ENCODE measurements at places on chromosomes 5 and 9. TPM values are rescaled to one million over a fixed set of nuclear protein-coding genes. Genes with fewer than 3 reads are reported as not detected.

Gene LAMC3
- total RNA-seq: under 0.01 TPM

Gene TAF11L5
- not detected for total RNA-seq

Gene BARHL1
- total RNA-seq: not detected

Gene TMEM174
- total RNA-seq: not detected

Gene PCDHB10
- total RNA-seq: 0.18 TPM

Gene ARL14EPL
- not detected for total RNA-seq

Gene BTNL8
- not detected for total RNA-seq

Gene EIF4EBP3
- 0.36 TPM for total RNA-seq

Gene MARCOL
- not detected for total RNA-seq

Gene DMRTA1
- under 0.01 TPM for total RNA-seq

Gene EGFL7
- 2.2 TPM for total RNA-seq

Gene OTULINL
- 0.18 TPM for total RNA-seq

Gene PCDHGA9
- 3.9 TPM for total RNA-seq

Gene OR1J2
- total RNA-seq: not detected

Gene PAIP2
- 41.9 TPM for total RNA-seq

Gene AOPEP
- total RNA-seq: 38.7 TPM

Gene GRXCR2
- total RNA-seq: not detected

Gene PCDHA6
- total RNA-seq: not detected

Gene ANXA1
- 637 TPM for total RNA-seq

Gene GPX3
- total RNA-seq: 0.28 TPM

Gene MAMDC2
- 5.6 TPM for total RNA-seq

Gene MYOZ3
- total RNA-seq: under 0.01 TPM

Gene RASGEF1C
- not detected for total RNA-seq

Gene MEF2C
- 6.8 TPM for total RNA-seq

Gene PCDH12
- 0.18 TPM for total RNA-seq

Gene FAM78A
- total RNA-seq: under 0.01 TPM

Gene BAAT
- total RNA-seq: not detected

Gene SH3RF2
- total RNA-seq: 1.1 TPM

Gene TRIP13
- 27.2 TPM for total RNA-seq

Gene SPINK6
- total RNA-seq: not detected

Gene TAF1L
- not detected for total RNA-seq

Gene CBY3
- 0.18 TPM for total RNA-seq

Gene SLC36A3
- not detected for total RNA-seq

Gene SLC12A7
- total RNA-seq: 3.3 TPM

Measured in IMR-90 (cell line).